ENCODE measurements at places on chromosomes 12 and 14. TPM values are rescaled to one million over a fixed set of nuclear protein-coding genes. Genes with fewer than 3 reads are reported as not detected.

The TMEM260 gene
- total RNA-seq: 17.1 TPM

DNA sequence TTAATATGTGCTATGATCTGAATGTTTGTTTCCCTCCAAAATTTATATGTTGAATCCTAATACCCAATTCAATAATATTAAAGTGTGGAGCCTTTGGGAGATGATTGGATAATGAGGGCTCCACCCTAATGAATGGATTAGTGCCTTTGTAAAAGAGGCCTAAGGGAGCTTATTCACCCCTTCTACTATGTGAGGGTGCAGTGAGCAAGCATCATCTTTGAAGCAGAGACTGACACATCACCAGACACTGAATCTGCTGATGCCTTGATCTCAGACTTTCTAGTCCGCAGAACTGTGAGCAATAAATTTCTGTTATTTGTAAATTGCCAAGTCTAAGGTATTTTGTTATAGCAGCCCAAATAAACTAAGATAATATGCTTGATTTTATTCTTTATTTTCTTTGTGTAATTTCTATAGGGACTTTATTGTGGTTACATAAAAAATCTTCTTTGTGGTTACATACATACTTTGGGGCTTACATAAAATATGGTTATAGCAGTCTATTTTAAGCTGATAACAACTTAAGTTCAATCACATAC lies 131.1 kb upstream of the SLC38A2 start:
- DNase-seq: no peak

- no peak for DNase-seq
Measured at GRCh38 chr12:54437697-54438096, 18.6 kb upstream of the ITGA5 start.

DNA sequence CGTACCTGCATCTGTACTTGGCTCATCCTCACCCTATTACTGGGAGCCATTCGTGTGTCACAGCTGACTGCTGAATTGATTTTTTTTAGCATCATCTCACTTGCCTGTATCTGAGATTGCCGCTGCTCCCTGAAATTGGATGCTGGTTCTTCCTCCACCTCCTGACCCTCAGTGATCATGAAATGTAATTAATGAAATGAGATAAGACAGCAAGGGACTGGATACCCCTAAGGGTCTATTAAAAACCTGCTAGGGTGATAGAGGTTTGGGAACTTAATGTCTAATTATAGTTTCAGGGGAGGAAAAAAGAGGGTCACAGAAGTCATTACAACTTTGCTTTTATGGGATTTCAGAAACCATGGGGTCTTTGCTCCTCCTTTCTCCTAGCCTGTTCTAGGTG lies 410.6 kb downstream of the DPF3 start:
- no peak for DNase-seq

DNA sequence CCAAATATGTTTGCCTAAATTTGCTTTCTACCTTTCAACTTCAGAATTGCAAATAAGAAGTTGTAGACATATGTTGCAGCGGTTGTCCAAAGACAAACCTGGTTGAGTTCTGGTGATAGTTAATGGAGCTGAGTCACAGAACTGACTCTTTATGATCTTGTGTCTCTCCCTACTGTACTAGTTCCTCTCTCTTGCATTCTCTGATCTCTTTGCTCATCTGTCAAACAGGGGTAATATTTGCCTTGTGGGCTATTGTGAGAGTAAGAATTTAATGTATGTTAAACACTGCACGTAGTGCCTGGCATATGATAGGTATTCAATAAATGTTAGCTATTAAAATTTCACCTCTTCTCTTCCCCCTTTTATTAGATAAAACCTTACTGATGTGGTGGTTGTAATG lies 283.5 kb upstream of the RGS6 start:
- no peak for DNase-seq

Measured in chondrocyte (in vitro differentiated cells).